ENCODE measurements at places on chromosomes 2 and 18. TPM values are rescaled to one million over a fixed set of nuclear protein-coding genes. Genes with fewer than 3 reads are reported as not detected.

Gene RGPD4
- total RNA-seq = 0.16 TPM

Gene MRPL53
- 30.2 TPM for total RNA-seq

Gene IL36G
- not detected for total RNA-seq

GRCh38 chr18:13641551-13642439, 84.6 kb downstream of the FAM210A start:
- DNase-seq = no peak

GRCh38 chr2:28413899-28414295, 21.2 kb downstream of the FOSL2 start:
- no peak for DNase-seq

GRCh38 chr2:86413296-86414094, 27.7 kb upstream of the KDM3A start:
- no peak for DNase-seq

DNA sequence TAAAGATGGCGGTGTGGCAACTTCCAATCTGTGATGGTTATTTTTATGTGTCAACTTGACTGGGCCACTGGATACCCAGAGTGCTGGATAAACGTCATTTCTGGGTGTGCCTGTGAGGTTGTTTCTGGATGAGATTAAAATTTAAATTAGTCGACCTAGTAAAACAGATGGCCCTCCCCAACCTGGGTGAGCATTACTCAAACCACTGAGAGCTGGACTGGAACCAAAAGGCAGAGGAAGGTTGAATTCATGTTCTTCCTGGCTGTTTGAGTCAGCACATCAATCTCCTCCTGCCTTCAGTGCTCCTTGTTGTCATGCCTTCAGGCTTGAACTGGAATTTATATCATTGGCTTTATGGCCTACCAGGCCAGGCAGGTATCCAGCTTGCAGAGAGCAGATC, 190.8 kb upstream of the RGPD4 start:
- peak; percentile 56 for DNase-seq

DNA sequence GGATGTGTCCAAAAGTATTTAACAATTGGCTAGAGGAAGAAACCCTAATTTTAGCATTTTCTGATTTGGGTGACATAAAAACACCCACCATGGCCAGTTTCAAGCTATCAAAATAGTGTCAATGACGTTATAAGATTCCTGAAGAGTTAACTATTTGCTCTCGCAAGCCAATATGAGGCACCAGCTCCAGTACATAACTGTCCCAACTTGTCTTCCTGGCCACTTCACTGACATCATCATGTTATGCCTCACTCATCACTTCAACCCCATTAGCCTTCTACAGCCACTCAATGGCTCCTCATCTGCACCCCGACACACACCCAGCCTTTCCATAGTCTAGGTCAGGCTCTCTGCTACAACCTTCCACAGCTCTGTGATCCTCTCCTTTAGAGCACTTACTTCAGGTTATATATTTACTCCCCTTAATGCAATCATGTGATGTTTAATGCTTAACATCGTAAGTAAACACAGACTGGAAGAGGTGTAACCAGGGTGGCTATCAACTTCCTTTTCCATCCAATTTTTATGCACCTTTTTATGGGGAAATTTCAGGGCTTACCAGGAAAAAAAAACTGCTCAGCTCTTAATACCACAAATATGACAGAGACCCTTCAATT, 158.7 kb downstream of the VWC2L start:
- DNase-seq = no peak

DNA sequence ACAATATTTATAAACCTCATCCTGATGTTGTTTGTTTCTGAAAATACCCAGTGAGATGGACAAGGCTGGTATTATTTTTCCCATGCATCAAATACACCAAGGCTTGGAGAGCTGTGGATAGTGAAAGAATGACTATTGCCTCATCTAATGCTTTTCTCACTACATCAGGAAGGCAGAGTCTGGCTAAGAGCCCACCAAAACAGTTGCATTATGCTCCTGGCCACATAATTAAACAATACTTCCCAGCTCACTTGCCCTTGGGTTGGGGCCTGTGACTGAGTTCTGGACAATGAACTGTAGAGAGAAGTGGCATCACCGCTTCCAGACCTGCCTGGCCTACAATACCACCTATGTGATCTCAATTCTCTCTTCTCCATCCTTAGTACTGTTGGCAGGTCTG, 46.4 kb upstream of the REEP1 start:
- DNase-seq = peak; percentile 80

DNA sequence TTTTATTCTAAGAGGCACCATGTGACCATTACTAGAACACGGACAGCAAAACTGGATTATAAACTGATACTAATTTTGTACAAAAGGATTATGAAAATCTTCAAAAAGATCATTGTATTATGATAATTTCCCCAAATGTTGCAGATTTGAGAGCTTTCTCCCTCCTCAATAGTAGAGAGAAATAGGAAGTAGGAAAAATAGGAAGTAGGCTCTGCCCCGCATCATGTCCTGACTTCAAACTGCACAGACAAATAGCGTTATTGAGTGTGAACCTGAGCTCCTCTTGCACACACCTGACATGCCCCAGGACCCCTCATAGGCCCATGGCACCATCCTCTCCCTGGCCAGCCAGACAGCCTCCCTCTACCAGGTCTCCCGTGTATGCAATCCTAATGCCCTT, 25.4 kb downstream of the CHRNA1 start:
- no peak for DNase-seq

All from fibroblast of the aortic adventitia (primary cell).